Activated CD4-positive, alpha-beta T cell treated with anti-CD3 and anti-CD28 coated beads, Interleukin-2, amount 50 U/mL, for 24 hours (primary cell): ENCODE measurements at places on chromosomes 7 and 10.

GRCh38 chr10:100043796-100044195, 34.0 kb upstream of the DNMBP start:
- DNase-seq: no peak

DNA sequence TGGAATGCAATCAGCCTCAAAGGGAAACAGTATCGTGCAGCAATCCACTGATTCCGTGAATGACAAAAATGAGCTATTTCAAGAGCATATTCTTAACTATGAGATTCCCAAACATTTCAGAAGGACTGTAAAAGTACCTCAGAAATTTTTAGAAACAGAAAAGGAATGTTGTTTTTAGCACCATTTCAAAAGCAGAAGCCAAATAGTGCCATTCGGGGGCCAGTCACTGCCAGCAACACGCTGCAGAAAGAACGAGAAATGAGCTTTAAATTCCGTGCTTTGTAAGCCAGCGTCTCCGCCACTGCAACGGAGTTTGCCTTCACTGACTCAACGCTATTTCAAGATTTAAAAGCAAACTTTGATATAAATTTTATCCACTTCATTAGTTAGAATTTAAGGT, 6.3 kb downstream of the NUDT5 start:
- DNase-seq: no peak

GRCh38 chr10:53534428-53534827, 761.8 kb upstream of the MBL2 start:
- no peak for DNase-seq

GRCh38 chr7:75868153-75868552, 10.7 kb upstream of the RHBDD2 start:
- DNase-seq: no peak

- DNase-seq: no peak
Measured at GRCh38 chr7:101767544-101767943, 49.9 kb upstream of the CUX1 start.

GRCh38 chr10:114239117-114239993, at the start of gene VWA2:
Gene VWA2 (plus strand): TSS chr10:114239254. CDS start chr10:114248714, 9,460 bp downstream.
- DNase-seq: no peak

- DNase-seq: no peak
Measured at GRCh38 chr10:112969131-112969530, 19.1 kb downstream of the TCF7L2 start.

GRCh38 chr10:113648478-113648877, 15.4 kb downstream of the NRAP start:
- DNase-seq: no peak

GRCh38 chr7:150379441-150380379, 580 bp downstream of the ZNF775 start:
- DNase-seq: no peak

GRCh38 chr10:5105626-5106025, 11.4 kb downstream of the AKR1C3 start:
- no peak for DNase-seq
